ENCODE measurements at places on chromosomes 5 and 9. TPM values are rescaled to one million over a fixed set of nuclear protein-coding genes. Genes with fewer than 3 reads are reported as not detected.

DNA sequence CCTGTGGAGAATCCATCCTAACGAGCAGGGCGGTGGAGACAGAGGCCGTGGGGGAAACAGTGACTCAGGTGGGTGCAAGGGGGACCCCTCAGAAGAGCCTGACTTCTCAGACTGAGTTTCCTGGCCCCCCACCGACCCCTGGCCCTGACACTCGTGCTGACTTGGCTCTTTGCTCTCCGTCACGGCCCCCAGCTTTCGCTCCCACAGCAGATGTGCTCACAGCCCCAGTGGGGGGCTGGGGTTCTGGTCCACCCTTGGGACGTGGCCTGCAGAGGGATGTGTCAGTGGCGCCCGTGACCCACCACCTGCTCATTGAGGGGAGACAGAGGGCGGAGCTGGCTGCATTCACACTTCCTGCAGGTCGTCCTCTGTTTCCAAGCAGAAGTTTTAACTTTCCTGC, 62.9 kb upstream of the IRX4 start:
- peak; percentile 36 for DNase-seq

GRCh38 chr5:124659798-124660197, 86.6 kb downstream of the ZNF608 start:
- no peak for DNase-seq

DNA sequence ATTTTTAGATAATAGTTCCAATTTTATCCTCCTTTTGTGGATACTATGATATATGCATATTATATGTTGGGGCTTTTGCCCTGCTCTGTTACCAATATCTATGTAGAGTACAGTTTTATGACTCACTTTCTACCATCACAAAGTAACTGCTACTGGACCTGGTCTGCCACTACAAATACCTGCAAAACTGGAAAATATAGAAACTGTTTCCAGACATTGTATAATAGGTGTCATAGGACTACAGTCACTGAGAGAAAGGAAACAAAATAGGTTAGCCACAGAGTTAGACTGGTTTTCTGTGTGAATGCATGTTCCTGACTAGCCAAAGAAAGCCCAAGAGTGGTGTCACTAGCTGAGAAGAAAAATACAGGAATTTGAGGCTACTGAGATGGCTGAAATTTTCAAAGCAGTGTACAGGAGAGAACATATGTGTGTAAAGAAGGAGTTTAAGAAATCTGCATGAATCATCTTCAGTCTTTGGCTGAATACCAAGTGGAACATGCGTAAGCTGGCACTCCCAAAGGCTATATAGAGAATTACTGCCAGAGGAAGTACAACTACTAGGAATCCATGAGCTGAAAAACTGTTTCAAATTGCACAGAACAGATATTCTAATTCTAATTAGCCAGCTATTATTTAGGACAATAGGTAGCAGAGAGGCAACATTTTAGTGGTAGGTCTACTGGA, 29.0 kb upstream of the FAM174A start:
- DNase-seq, result no peak

DNA sequence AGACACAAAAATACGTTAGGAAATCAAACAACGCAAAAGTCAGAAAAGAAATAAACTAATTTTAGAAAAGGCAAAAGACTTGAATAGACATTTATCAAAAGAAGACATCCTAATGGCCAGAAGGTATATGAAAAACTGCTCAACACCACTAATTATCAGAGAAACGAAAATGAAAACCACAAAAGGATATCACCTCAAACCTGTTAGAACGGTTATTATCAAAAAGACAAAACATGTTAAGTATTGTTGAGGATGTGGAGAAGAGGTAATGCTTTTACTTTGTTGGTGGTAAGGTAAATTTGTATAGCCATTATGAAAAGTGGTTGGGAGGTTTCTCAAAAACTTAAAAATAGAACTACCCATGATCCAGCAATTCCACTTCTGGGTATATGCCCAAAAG, 230.0 kb upstream of the RGMB start:
- no peak for DNase-seq

DNA sequence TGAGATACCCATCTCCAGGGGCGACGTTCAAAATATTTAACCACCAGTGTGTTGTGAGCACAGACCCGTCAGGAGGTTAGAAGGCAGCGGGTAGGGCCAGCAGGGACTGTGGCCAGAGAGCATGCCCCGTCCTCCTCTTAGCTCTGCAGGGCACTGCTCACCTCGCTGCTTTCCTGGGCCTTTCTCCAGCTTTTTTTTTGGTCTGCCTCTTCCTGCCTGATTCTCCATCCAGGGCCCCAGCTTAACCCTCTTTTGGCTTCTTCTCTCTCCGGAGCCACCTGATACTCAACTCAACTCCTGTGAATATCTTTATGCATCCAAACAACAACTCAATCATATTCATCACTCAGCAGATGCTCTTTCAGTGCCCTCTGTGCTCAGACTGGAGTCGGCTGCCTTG, 44.0 kb downstream of the TMOD1 start:
- no peak for DNase-seq

GRCh38 chr5:125343015-125343414, 596.6 kb upstream of the ZNF608 start:
- DNase-seq, result no peak

DNA sequence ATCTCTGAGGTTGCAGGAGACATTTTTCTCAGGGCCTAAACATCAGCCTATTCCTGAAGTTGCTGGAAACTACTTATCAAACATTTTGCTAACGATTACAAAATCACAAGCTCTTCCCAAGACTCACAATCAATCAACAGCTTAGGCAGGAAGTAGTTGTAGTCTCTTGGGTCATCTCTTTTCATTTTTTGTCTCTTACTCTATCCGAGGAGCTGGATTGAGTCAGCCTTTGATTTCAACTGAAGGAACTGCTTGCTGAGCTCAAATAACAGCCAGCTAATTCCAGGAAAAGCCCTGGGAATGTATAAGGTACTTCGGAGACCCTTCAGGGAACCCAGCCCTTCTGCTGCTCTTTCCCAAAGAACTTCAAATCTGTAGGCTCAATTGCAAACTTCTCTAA, 398.9 kb downstream of the PLK2 start:
- no peak for DNase-seq

GRCh38 chr9:14752271-14752670, 29.7 kb upstream of the CER1 start:
- no peak for DNase-seq

GRCh38 chr5:112574536-112574935, 155.5 kb upstream of the EPB41L4A start:
- no peak for DNase-seq

- no peak for DNase-seq
Measured at GRCh38 chr5:178902849-178903248, 7.1 kb downstream of the ZFP2 start.

DNA sequence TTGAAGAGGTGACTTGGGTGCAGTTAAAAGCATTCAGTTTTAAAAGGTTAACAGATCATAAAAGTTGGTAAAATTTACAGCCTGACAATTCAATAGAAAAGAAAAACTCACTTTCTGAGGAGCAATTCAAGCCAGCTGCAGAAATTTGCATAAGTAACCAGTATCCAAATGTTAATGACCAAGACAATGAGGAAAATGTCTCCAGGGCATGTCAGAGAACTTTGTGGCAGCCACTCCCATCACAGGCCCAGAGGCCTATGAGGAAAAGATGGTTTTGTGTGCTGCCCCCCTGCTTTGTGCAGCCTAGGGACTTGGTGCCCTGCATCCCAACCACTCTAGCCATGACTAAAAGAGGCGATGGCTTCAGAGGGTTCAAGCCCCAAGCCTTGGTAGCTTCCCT, 1406.5 kb upstream of the ACO1 start:
- no peak for DNase-seq

DNA sequence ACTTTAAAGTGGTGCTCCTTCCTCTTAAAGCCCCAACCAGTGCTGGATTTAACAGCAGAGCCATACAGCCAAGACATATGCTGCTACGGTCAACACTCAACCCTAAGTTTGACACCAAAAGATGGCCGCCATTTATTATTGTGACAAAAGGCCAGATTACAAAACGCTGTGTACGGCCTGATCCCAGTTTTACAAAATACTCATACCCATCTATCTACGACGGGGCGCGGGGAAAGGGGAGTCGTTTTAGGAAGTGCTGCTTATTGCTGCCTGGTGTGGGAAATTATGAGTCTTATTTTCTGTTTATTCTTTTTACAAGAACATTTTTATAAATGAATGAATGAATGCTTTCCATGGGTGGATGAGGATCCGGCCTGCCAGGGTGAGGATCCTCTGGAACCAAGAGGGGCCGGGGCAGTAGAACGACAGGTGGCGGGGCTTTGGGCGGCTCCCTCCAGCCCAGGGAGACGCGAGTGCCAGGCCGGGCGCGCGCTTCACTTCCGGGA, 457 bp upstream of the IDNK start:
- DNase-seq, result no peak

The BARHL1 gene
- not detected for total RNA-seq

The ZCCHC7 gene
- total RNA-seq, result 7.7 TPM

The ANKRD34B gene
- not detected for total RNA-seq

The SLC45A2 gene
- total RNA-seq, result 0.46 TPM

The BRINP1 gene
- total RNA-seq, result 0.09 TPM

The OR1Q1 gene
- total RNA-seq, result not detected

The SNCAIP gene
- not detected for total RNA-seq
